ENCODE measurements at places on chromosomes 7 and 10.

GRCh38 chr7:56287429-56288138, 171.4 kb upstream of the NUPR2 start:
- no peak for DNase-seq

- no peak for DNase-seq
These were observed 179.2 kb upstream of the BET1 start for GRCh38 chr7:94183289-94183749.

DNA sequence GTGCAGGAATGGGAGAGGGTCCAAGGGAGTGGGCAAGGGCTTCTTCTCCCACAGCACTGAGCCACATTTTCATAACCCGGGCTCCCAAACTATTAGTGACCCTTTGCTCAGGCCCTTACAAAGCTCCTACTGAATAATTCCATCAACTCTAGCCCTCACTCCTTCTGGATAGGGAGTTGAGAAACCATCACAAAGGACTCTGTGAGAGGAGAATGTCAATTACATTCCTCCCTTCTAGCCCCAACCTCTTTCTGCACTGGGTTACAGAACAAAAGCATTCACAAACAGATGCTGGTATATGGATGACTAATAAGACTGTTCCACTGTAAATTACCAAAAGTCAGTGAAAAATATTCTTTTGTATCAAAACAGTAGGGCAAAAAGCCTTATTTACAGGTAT, 203.7 kb downstream of the SORCS1 start:
- DNase-seq: no peak

DNA sequence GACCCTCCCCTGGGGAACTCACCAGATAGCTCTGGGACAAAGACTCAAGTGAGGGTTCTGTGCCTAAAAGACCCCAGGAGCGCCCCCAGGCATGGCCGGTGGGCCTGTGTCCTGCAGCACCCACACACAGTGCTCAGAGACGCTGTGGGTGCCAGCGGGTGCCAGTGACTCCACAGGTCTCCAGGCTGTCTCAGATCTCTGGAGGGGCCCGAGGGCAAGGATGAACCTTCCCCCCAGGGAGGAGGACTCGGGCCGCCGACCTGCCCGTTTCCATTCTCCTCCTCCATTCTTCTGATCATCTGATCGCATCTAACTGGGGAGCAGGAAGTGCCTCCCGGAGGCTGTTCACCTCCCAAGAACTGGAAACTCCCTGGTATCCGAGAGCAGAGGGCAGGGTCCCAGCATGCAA, 980 bp downstream of the ADAM8 start:
- DNase-seq: no peak

GRCh38 chr10:73876971-73877370, 2.6 kb upstream of the CAMK2G start:
- DNase-seq: no peak
